ENCODE measurements at places on chromosomes 4 and X.

DNA sequence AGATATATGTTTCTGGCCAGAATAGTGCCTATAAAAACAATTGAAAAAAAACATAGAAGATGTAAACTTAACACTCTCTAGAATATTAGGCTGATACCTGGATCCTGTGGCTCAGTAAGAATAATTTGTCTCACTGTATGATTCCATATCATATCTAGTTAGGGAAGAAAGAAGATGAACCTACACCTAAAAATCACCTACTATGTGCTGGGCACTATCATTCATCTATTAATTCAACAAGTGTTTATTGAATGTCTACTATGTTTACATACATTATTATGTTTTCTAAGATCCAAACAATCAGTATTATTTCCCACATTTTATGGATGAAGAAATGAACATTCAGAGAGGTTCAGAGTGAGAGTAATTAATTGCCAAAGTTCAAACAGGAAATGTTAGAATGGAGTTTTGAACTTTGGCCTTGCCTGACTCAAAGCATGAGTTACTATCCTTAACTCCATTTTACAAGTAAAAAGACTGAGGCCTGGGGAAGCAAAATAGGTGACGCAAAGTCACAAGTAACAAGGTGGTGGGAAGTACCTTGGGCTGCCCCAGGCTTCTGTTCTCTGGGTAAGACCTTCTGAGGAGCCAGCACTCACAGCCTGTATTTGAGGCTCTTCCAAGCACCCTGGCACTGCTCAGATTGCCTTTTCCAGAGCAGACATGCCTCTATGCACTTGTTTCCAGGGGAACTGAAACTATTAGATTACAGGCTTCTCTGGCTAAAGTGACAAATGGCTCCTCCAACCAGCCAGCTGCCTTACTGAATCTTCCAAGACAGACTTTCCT is 111.1 kb upstream of the ACSL4 start:
- no peak for DNase-seq

- DNase-seq: peak; percentile 57
Measured at GRCh38 chrX:45714866-45715265, 514.2 kb upstream of the DIPK2B start.

- DNase-seq: no peak
Measured at GRCh38 chr4:125624951-125625350, 310.2 kb downstream of the FAT4 start.

DNA sequence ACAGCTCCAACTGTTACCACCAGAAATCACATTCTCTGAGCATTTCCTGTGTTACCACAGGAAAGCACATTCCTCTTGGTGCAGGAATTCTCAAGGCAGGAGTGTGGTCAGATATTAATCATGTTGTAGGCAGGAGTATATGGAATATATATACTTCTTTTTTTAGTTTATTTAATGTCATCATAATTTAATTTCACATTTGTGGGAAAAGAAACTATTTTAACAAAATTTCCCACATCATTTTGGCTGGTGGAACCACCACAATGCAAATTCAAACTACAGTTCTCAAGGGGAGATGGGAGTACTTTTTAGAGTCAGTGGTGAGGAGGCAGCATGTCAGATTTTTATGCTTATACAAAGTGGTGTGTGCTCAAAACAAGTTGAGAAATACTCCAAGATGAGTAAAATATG is 139.0 kb downstream of the ATP10D start:
- DNase-seq: peak; percentile 95

- DNase-seq: no peak
Measured at GRCh38 chr4:151679231-151679630, 81.6 kb downstream of the GATB start.

- DNase-seq: no peak
Measured at GRCh38 chr4:185681604-185682003, 130.4 kb downstream of the SORBS2 start.

DNA sequence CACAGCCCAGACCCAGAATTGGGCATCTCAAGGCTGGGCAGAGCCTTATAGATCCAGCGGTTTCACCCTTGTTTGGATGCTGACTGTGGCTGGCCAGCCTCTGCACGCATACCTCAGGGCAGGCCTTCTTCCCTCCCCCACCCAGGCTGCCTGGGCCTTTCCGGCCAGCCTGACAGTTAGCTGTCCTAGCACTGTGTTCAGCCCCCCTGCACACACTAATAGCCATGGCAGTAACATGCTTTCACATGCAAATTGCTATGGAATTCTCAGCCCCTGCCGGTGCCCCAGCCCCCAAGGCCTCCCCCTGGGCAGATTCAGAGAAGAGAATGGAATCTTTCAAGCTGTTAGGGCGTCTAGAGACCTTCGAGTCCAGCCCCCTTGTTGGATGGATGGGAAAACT is 17.7 kb downstream of the EFNB1 start:
- no peak for DNase-seq

DNA sequence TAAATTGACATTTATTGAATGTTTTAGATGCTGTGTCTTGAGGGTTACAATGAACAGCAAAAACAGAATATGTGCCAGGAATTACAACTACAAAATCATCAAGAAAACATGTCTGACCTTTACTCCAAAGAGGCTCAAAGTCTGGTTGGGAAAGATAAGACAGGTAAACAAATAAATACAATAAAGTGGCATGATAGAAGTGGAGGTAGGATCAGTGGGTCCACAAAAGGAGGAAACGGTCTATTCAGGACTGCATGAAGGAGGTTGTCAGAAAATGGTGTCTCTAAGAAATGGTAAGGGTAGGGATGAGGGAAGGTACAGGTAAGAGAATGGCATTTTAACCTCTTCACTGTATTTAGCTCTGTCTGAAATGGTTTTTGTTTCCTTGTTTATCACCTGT is 3.8 kb downstream of the ARHGEF38 start:
- DNase-seq: no peak

GRCh38 chr4:89447543-89447942 is 139.9 kb upstream of the GPRIN3 start:
- no peak for DNase-seq

DNA sequence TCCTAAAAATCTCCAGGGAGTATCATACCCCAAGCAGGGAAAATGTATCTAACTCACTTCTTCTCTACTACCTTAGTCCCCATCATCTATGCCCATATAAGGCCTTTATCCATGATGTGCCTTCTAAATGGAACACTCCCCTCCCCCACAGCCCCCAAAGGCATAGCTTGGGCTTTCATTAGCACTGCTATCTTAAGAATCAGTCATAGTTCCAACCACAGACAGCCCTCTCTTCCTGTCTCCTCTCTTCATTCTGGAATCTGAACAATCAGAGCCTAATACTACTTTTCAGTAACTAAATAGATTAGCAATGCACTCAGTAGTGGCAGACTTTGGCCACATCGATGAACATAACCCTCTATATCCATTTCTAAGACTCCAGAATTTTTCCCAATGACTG is 313.2 kb upstream of the DKK2 start:
- DNase-seq: peak; percentile 89

DNA sequence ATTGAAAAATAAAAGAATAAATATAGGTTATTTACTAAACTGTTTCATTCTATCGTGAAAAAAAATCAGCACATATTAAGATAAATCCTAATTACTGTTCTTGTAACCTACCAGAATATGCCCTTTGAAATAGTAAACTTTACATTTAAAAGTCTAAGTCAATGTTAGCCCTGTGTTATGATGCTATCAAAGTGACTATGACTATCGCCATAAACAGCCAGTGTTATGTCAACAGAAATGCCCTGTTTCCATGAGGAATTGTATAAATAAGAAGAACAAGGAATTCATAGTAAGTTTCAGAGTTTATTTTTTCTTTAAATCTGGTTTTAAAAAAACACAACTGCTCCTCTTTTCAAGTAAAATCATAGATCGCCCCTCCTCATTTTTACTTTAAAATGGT is 11.4 kb downstream of the NR3C2 start:
- DNase-seq: no peak

GRCh38 chr4:56118055-56118454 is 169.3 kb downstream of the CEP135 start:
- no peak for DNase-seq

DNA sequence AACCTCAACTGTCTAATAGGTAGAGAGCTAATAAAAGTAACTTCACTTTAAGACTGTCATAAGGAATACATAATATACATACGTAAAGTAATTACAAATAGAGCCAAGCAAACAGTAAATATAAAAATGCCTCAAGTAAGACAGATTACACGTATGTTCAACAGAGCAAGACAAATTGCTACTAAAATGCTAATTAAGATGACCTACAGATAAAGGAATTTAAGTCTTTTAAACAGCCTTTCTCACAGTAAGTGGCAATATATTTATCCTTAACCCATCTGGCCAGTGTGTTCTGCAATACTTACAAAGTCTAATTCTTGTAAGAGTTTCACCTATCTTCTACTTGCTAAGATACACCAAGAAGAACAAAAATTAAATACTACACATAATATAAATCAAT is 12.7 kb downstream of the G3BP2 start:
- DNase-seq: no peak

- DNase-seq: no peak
Measured at GRCh38 chr4:127778102-127778501, 4.0 kb upstream of the HSPA4L start.

GRCh38 chr4:108846568-108846967 is 83.7 kb upstream of the ETNPPL start:
- DNase-seq: no peak

GRCh38 chr4:73221734-73222133 is 36.9 kb downstream of the ANKRD17 start:
- no peak for DNase-seq

- DNase-seq: no peak
Measured at GRCh38 chrX:48043056-48043455, 28.4 kb downstream of the ZNF630 start.

DNA sequence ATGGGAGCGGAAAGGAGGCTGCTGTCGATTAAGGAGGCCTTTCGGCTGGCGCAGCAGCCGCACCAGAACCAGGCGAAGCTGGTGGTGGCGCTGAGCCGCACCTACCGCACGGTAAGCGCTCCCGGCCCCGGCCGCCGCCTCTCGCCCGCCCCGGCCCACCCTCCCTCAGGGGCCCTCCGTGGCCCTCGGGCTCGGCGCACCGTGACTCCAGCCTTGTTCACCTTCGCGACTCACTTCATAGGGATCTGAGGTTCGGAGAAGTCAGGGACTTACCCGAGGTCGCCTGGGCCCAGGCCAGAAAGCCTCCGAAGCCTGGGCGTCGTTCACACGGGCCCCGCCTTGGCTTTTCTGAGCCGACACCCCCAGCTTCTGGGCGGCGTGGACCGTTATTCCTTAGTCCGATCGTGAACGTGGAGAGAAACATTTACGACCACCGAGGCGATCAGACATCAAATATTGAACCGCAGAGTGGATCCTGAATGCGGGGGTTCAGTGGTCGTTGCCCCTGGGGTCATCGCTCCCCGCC is 362 bp downstream of the NCAPG start:
- DNase-seq: peak; percentile 13

GRCh38 chr4:73620115-73620792 is at the start of gene RASSF6:
Gene RASSF6, minus strand, starts transcription at chr4:73620436. Its CDS starts 8,641 bp downstream, at chr4:73611795.
- no peak for DNase-seq

GRCh38 chrX:153669174-153669890 is 4.3 kb downstream of the PNCK start:
- no peak for DNase-seq

DNA sequence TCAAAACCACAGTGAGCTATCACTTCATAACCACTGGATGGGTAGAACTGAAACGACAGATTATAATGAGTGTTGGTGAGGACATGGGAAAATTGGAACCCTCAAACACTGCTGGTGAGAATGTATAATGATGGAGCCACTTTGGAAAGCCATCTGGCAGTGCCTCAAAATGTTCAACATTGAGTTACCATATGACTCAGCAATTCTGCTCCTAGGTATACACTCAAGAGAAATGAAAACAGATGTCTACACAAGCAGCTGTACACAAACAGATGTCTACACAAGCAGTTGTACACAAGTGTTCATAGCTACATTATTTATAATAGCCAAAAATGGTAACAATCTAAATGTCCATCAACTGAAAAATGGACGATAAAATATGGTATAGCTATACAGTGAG is 143.9 kb downstream of the PDGFRA start:
- DNase-seq: no peak

DNA sequence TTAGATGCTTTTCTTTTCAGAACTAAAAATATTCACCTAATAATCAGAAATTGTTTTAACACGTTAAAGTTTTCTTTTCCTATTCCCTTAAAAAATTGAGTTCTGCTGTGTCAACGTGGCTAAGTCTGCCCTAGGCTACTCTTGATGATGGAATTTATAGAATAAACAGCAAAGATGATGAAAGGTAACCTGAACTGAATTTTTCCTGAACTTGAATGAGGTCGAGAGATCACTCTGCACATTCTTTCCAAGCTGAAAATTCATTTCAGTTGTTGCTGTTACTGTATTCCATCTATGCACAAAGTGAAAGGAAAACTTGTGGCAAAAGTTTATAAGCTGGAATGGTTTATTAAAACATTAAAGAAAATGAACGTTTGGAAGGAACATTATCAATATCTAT is 245.9 kb upstream of the GIMD1 start:
- peak; percentile 58 for DNase-seq

- no peak for DNase-seq
Measured at GRCh38 chr4:175891231-175891630, 79.2 kb upstream of the GPM6A start.

DNA sequence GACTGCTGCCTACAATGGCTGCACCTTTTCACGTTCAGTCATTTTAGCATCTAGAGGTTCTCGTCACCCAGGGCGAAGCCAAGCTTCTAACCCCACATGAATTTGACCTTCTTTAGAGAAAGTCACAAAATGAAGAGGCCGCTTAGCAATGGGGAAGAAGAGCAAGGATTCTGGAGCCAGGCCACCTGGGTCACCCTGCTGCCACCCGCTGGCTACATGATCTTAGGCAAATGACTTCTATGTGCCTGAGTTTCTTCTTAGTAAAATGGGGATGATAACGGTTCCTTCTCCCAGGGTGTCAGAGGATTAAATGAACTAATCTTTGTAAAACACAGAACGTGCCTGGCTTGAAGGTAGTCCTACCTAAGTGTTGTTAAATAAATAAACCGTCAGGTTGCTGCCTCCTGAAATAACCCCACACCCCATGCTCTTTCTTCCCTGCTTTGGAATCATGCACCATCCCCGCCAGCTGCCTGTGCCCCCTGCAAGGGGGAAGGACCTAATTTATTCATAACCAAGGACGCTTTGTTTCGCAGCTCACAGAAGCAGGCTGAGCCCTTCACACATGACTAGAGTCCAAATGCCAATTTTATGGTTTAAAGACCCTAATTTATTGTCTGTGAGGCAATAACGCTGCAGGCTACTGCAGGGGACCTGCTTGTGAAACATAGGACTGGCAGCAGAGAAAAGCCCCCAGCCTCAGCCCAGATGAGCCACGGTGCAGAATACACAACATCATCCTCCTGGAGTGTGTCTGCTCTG is 28.6 kb upstream of the NSG1 start:
- no peak for DNase-seq

GRCh38 chr4:176953021-176953420 is 160.3 kb upstream of the VEGFC start:
- peak; percentile 17 for DNase-seq

GRCh38 chr4:156941940-156942548 is 29.6 kb downstream of the PDGFC start:
- DNase-seq: peak; percentile 97

DNA sequence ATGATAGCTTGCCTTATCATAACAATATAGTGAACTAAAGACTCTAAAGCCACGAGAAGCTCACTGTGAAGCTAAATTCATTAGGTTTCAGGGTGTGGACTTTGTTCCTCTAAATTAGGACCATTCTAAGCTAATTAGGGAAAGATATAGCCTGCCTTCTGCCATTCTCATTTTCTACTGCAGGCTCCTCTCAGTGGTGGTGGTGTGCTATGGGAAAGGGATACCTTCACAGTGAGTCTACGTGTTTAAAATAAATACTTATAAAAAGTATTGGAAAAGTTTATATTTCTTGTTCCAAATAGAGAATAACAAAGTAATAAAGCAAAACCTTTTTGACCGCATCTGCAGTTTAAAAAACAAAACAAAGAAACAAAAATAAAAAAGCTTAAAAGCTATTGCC is 327.7 kb downstream of the PAPSS1 start:
- no peak for DNase-seq

All from fibroblast of upper back skin (primary cell).